Stimulated activated CD4-positive, alpha-beta T cell treated with anti-CD3 and anti-CD28 coated beads, Interleukin-4, amount 100 ng/mL, for 48 hours (primary cell): ENCODE measurements at places on chromosomes 5 and 9.
A peak's percentile ranks its signal among the peaks of the same experiment; 100 is the strongest.

- DNase-seq, result no peak
Measured at GRCh38 chr9:106958955-106959657, 96.1 kb downstream of the ZNF462 start.

GRCh38 chr5:79971156-79971555 is 19.9 kb downstream of the MTX3 start:
- no peak for DNase-seq

DNA sequence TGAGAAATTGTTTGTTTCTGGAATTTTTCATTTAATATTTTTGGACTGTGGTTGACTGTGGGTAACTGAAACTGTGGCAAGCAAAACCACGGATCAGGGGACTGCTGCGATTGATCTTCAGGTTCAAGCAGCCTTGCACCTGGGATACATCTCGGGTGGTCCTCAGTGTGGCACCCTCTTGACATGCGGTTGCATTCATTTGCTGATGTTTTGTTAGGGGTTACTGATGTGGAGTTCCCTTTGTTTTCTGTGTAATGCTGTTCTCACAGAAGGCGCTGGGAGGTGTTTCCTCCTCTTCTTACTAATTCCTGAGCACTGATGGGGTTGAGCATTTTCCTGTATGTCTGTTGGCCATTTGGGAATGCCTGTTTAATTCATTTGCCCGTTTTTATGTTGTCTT is 60.4 kb downstream of the EHMT1 start:
- DNase-seq, result no peak

DNA sequence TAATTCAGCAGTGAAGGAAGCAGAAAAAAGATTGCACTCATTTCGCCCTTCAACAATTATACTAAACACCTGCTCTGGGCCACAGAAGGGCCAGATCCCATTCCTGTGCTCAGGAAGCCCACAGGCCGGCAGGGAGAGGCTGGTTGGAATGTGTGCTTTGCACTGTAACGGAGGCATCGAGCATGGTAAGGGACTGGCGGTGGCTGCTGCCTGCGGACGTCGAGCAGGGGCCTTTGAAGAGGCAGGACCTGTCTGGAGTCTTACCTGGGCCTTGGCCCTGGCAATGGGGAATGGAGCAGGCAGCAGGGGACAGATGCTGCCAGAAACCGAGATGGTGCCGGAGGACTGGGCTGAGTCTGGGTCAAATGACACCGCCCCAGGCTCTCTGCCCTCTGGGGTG is 97.8 kb downstream of the KCNIP1 start:
- no peak for DNase-seq

GRCh38 chr5:76737846-76738245 is 21.9 kb downstream of the F2R start:
- no peak for DNase-seq

GRCh38 chr5:172713113-172713808 is 57.7 kb downstream of the DUSP1 start:
- DNase-seq, result peak; percentile 72

DNA sequence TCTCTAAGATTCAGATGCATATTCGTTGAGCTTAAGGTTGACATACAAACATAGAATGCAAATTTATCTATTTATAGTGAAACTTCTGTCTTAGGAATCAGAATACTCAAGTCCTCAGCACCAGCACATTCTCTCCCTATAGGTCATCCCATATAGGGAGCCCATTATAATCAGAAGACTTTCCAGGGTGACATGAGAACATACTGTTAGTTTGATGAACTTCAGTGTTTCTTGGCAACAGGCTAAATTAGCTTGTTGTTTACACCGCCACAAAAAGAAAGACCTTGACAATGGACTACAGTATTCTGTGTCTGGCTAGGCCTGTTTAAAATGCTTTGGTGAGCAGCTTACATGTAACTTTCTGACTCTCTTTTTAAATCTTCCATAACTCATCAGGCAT is 104.2 kb downstream of the TAF11L14 start:
- DNase-seq, result no peak

DNA sequence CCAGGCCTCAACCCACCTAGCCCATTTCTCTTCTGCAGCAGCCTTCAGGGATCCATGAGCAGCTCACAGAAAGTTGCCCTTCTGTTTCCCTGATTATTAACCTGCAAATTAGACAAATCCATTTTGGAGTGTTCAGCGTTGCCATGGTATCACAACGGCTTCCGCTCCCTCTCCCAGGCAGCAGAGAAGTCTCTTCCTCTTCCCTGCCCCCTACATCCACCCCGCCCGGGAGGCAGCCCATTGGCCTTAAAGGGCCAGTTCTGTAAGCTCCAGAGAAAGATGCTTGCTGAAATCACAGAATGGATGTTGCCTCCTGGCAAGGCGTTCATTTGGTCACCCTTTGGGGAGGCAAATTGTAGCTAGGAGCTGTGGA is 47.7 kb upstream of the BOD1 start:
- DNase-seq, result no peak

DNA sequence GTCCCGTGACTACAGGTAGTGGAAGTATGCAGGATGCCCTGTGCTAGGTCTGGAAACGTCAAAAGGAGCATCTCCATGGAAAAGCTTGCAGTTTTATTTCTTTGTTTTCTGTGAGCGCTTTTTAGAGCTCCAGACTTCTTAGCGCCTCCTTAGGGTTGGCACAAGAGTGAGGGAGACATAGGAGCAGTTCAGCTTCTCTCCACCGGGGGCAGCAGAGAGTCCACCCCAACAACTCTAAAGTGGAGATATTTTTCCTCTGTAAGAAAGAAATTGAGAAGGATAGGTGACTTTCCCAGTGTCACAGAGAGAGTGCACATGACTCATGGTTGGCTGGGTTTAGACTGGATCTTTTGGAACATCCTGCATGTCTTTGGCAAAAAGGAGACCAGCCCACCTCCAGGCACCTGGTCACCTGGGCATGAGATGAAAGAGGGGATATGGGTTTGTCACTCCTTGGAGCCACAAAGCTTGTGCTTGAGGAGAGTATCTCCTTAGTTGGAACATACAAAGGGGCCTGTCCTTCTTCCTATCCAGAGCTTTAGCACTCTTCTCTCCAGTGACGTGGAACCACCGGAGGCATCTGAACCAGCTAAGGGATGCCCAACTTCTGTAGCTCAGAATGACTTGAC is 637.7 kb downstream of the SEMA5A start:
- peak; percentile 35 for DNase-seq

- DNase-seq, result no peak
Measured at GRCh38 chr5:1519631-1520210, 4.0 kb downstream of the LPCAT1 start.

DNA sequence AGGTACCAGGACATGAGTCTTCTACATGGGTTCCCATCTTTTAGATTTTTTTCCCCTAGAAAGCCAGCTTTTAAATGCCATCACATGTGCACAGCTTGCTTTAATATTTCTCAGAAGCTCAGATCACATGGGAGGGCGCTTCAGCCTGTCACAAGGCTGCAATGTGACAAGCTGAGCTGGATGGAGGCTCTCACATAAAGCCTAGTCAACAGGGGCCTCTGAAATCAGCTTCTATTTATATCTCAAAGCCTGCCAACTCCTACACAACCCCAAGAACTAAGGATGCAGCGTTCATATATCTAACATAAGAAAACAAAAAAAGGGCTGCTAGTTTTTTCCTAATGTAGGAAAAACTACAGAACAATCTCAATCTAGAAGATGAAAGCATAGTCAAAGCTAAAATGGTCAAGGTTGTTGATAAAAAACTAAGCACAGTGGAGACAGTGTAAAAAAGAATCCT is 2.3 kb downstream of the ZFAND5 start:
- DNase-seq, result peak; percentile 26

GRCh38 chr5:57072218-57072892 is 101.5 kb upstream of the GPBP1 start:
- no peak for DNase-seq

DNA sequence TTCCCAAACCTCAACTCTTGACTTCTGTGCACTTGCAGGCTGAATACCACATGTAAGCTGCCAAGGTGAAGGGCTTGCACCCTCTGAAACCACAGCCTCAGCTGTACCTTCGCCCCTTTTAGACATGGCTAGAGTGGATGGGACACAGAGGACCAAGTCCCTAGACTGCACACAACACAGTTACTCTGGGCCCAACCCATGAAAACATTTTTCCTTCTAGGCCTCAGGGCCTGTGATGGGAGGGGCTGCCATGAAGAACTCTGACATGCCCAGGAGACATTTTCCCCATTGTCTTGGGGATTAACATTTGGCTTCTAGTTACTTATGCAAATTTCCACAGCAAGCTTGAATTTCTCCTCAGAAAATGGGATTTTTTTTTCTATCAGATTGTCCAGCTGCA is 331.0 kb upstream of the RGMB start:
- DNase-seq, result no peak

GRCh38 chr5:126430631-126431030 is 7.4 kb downstream of the GRAMD2B start:
- no peak for DNase-seq

- DNase-seq, result no peak
Measured at GRCh38 chr9:90460220-90460619, 182.4 kb downstream of the DIRAS2 start.

DNA sequence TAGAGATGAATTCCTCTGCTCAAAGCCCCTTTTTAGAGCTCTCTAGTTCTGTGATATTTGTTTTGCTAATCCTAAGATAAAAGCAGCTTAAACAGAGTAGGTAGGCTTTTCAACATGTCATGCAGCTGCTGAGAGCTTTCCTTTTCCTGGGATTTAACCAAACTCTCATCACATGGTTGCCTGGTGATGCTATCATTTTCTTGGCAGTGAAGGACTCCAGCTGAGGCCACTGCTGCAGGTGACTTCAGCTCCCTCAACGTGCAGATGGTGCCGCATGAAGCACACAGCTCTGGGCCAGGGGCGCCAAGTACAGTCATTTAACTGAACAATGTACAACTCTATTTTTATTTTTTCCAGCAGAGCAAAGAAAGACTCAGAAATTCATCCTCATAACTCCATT is 42.2 kb downstream of the SECISBP2 start:
- DNase-seq, result no peak

- DNase-seq, result peak; percentile 15
Measured at GRCh38 chr5:54717870-54718269, 200.3 kb downstream of the SNX18 start.

- DNase-seq, result no peak
Measured at GRCh38 chr5:169467041-169467771, 116.4 kb upstream of the SPDL1 start.

GRCh38 chr5:137188566-137188965 is 310.6 kb downstream of the SPOCK1 start:
- no peak for DNase-seq

- DNase-seq, result no peak
Measured at GRCh38 chr9:2709645-2710101, 7.6 kb upstream of the KCNV2 start.

DNA sequence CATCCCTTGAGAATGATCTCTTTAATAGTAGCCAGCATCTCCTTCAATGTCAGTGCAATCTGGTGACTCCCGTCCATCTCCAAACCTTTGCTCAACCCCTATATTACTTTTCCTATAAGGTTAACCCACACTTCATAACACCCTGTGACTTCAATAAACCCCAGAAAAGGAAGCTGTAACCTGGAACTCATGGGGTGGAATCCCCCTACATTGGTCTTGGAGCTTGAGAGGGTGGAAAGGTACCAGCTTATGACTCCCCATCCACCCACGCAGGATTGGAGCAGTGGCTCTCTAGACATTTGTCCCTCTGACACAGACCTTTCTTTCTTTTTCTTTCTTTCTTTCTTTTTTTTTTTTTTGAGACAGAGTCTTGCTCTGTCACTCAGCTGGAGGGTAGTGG is 54.7 kb upstream of the ZFR start:
- DNase-seq, result peak; percentile 4

DNA sequence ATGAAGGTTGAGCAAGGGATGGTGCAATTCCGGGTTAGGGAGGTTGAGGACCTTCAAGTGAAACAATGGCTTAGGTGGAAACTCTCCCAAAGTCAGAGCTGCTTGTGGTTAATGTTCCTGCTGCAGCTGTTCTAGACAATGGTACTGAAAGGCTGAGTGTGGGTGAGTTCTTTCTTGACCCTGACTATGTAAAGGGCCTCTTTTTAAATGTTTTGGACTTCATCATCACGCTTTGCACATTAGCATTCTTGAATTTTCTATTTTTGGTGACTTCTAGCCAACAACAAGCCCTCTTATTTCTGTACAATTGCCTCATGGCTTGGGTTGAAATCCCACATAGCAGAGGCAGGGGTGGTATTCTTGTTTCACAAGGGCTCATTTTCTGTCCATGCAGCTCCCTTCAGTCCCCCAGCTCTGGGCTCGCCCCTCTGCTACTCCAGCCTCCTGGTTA is 136.3 kb upstream of the ANKRD55 start:
- no peak for DNase-seq

- peak; percentile 86 for DNase-seq
Measured at GRCh38 chr9:133121198-133121914, at the start of gene RALGDS. Gene RALGDS, minus strand, starts transcription at chr9:133121240. Its CDS starts 86 bp downstream, at chr9:133121154.

DNA sequence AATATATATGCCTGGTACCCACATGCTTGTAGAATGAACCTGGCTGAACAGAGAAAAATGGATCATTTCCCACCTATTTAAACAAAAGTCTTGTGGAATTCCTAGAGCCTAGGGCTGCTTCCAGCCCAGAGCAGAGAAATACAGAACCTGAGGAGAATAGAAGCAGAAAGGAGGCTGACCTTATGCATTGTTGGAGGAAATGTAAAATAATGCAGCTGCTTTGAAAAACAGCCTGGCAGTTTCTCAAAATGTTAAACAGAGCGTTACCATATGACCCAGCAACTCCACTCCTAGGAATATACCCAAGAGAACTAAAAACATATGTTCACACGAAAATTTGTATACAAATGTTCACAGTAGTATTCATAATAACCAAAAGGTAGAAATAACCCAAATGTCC is 15.1 kb downstream of the MAPKAP1 start:
- no peak for DNase-seq

DNA sequence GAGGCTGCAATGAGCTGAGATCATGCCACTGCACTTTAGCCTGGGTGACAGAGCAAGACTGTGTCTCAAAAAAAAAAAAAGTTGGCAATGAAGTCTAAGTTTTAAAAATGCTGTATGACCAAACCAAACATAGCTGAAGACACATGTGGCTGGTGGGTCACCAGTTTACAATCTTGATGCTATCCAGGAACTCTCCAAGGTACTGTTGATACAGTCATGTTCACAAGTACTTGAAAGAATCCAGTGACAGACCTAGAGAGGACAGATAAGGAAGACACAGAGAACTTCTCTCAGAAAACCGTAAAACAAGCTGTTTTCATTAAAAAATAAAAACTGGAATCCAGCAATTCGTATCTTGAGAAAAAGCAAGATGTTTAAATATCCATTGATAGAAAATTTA is 95.7 kb downstream of the ACTBL2 start:
- DNase-seq, result no peak

DNA sequence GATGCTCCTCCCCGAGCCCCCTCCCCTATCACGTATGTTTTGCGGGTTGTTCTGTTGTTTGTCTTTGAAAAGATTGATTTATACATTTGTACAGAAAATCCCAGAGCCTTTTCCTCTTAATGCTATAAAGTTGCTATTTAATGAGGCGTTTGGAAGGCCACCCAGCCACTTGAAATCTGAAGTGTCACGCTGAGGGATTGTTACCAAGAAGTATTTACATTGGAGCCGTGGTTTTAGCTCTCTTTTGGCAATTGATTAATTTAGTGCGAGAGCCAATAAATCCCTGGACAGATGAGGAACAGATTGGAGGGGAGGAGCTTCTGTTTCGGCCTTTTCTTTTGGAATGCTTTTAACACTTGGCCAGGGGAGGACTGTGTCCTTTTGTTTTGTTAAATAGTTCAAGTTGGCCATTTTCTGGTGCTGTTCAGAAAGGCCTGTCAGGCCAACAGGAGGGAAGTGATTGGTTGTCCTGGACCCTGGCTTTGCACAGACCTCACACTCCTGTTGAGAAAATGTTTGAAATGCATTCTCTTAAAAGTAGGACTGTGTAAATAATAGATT is 250.2 kb downstream of the PDZD2 start:
- DNase-seq, result no peak
